ENCODE measurements at places on chromosomes 7 and 10.
A peak's percentile ranks its signal among the peaks of the same experiment; 100 is the strongest.

- no peak for DNase-seq
These were observed 34.8 kb downstream of the JMJD1C start for GRCh38 chr10:63430999-63431356.

DNA sequence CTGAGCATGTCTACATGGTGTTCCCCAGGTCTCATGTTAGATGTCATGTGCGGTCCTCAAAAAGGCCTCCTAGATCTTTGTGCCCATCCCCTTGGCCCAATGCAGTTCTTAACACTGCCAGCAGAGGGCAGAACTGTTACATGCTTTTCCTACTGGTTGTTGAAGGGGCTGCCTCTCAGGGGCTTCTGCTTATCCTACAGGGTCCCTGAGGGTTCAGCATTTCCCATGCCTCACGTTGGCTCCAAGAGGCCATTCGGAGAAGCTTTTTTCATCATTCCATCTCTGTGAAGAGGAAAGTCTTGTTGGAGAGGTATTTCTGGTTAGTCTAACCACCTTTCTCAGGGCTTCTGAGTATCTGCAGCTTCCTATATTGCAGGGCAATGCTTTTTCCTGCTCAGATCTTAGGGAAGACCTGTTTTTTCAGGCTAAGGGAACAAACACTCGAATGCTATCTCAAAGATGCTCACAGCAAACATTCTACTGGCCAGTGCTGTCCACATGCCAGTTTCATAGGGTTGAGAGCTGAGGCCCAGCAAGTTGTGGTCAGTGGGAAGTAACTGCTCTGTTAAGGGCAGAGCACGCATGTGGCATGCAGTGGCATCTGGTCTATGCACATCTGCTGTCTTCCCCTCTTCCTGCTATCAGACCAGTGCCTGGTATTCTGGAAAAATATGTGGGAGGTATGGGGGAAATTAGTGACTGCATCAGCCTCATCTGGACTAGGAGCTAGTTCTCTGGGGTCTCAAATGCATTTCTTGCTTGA, 31.5 kb downstream of the MBL2 start:
- peak; percentile 83 for DNase-seq

DNA sequence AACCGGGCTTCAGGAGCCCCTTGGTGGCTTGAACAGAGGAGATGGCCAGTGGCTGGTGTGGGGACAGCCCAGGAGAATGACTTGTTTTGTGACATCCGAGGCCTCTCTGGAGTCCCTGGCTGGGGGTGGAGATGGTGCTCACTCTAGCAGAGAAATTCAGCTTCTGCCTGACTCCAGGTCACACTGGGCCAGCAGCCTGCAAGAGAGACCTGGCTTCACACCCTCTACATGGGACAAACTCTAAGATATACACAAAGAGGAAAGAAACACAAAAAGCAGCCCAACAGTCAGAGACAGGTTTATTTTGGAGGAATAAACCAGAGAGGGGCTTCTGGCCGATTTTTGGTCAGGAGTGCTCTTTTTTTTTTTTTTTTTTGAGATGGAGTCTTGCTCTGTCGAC, 132.8 kb downstream of the ELFN1 start:
- no peak for DNase-seq

GRCh38 chr10:80201608-80202141, 3.7 kb downstream of the ANXA11 start:
- DNase-seq = no peak

GRCh38 chr7:14606101-14606500, 296.4 kb downstream of the DGKB start:
- no peak for DNase-seq

- DNase-seq = no peak
These were observed at the start of gene PILRA for GRCh38 chr7:100373261-100373831. Gene PILRA, plus strand, starts transcription at chr7:100373487. Its CDS starts 170 bp downstream, at chr7:100373657.

- DNase-seq = no peak
These were observed 27.4 kb upstream of the EGR2 start for GRCh38 chr10:62843600-62843999.

DNA sequence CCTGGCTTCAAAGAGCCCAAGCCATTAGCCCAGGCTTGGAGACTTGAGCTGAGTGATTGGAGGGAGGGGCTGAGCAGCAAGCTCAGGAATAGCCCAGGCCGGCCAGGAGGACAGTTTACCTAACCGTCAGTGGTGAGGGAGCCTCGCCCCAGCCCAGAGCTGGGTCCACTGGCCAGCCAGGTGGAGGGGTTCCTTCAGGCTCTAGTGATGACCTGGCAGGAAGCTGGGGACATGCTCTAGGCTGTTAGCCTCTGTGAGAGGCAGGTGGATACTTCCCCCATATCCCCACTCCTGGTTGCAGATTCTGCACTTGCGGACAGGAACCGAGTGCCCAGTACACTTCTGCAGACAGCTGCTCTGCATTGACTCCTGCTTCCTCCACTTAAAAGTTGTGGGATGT, 61.2 kb upstream of the ANTXRL start:
- DNase-seq = no peak

DNA sequence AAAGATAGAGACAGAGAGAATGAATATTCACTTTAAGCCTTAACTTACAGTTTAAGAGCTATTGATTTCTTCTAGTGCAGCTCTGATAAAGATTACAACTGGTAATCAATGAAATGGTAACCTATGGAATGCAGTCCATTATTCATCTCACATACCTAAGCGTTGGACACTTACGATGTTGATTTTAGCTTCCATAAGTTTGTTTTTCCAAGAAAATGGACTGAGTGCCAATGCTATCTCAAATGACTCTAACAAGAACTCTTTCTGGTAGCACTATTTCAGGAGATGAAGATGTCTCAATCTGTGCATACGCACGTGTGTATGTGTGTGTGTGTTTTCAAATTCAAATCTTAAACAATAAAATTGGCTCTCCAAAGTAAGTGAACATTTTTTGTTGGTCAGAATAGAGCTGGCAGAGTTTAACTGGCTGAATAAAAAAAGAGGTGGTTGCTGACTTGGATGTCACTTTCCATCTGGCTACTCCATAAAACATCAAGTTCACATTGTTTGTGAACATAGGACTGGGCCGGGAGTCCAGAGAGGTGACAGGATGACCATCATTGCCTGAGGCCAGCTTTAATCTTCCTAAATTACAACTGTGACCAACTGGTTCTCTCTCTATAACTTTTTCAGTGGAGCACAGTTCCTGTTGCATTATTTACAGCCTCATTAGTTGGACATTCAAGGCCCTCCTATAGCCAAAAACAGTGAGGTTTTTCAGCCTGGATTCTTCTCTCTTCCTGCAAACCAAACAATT, 106.9 kb upstream of the CSTF2T start:
- DNase-seq = no peak

DNA sequence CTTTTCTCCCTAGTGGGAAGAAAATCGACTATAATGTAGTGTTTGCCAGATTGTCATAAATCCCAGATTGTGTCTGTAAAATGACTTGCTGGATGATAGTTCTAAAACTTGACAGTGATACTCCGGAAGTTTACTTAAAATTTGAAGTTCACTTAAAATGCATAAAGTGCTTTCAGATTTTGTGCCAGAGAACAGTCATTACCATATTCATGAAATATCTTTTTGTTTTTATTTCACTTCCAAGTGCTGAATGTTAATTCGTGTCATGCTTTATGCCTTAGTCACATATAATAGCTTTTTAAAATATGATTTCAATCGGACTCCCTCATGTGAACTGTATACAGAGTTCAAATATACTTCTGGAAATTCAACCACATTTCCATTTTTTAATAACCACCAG, 30.4 kb downstream of the PRPF18 start:
- no peak for DNase-seq

DNA sequence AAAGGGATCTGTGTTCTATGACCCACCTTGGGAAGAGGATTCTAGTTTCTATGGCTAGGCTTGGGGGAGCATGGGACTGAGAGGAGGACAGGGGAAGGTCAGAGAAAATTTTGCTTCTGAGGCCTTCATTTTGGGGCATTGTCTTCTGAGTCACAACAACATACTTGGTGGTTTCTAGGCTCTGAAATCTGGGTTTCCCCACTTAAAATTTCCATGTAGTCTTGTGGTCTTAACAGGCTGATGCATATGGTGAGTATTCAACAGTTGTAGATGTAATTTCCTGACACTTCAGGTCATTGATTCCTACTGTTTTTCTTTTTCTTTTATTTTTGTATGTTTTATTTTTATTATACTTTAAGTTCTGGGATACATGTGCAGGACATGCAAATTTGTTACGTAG, 88.5 kb downstream of the ANKRD7 start:
- no peak for DNase-seq

- DNase-seq = no peak
These were observed 11.5 kb upstream of the YAE1 start for GRCh38 chr7:39554583-39555165.

- no peak for DNase-seq
These were observed 101.1 kb downstream of the BTAF1 start for GRCh38 chr10:92024700-92025099.

- DNase-seq = no peak
These were observed 464.7 kb upstream of the IGFBP3 start for GRCh38 chr7:46385662-46386309.

GRCh38 chr10:71952745-71953144, 11.4 kb upstream of the CHST3 start:
- no peak for DNase-seq

DNA sequence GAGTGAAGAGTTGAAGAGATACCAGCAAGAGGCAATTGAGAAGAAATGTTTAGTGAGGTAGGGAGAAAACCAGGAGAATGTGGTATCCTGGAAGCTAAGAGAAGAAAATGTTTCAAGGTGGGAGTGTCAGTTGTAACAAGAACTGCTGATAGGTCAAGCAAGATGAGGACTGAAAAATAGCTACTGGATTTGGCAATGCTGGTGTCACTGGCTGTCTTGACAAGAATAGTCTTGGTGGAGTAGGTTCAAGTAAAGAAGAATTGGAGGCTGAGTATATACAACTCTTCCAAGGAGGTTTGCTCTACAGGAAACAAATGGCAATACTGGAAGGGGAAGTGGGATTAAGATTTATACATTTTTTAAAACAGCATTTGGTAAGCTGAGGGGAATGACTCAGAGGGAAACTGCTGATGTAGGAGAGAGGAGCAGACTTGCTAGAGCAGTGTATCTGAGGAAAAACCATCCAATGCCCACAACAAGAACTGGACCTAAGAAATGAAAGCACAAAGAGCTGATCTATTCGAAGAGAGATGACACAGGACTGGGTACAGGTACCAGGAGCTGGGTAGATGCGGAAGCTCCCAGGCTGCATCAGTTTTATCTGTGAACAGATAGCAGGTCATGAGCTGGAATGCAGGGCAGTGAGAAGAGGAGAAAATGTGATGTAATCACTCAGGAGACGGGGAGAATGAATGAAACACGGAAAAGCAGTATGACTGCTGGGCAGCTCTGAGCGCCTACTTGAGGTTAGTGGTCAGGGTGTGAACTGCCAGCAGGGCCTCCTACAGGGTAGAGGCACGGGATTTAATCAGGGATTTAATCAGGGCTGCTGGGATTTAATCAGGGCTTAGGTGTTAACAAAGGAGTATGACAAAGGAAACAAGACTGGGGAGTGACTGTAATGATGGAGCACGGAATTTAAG, 34.5 kb downstream of the FAM25A start:
- DNase-seq = no peak

GRCh38 chr7:46932676-46933424, 649.1 kb downstream of the TNS3 start:
- no peak for DNase-seq

DNA sequence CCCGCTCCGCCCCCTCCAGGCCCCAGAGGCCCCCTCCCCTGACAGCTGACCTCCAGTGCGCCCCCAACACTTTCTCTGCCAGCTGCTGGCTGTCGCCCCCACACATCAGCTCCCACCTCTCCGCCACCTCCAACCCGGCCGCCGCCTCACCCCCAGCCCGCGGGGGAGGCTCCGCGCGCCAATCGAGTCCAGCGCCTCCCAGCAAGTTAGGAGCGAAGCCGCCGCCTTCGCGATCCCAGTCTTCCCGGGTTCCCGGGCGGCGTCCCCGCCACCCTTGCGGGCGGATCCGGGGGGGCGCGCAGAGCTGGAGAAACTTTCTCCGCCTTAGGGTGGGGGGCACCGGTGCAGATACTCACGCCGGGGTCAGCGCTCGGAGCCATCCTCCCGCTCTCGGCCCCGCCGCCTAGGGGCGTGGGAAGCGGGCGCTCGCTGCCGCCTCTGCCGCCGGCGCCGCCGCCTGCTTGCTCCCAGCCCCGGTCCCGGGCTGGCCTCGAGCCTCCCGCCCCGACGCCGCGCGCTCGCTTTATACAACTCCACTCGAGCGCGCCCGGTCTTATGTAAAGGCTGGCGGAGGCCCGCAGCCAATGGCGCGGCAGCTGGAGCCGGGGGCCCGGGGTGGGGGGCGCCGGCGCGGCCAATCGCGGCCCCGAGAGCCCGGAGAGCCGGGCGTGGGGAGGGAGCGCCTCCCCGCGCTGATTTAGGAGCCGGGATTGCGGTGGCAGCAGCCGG, at the start of gene CRTAC1:
Gene CRTAC1 (minus strand): TSS at position 529 of the 729 bp plus-strand sequence. CDS start 149 bp downstream, at position 380.
- DNase-seq = peak; percentile 70

GRCh38 chr7:142637240-142637639, 112.0 kb upstream of the PRSS1 start:
- no peak for DNase-seq

- DNase-seq = no peak
These were observed 17.7 kb downstream of the AGAP3 start for GRCh38 chr7:151103973-151104372.

- no peak for DNase-seq
These were observed 429.3 kb downstream of the CALN1 start for GRCh38 chr7:71982851-71983250.

DNA sequence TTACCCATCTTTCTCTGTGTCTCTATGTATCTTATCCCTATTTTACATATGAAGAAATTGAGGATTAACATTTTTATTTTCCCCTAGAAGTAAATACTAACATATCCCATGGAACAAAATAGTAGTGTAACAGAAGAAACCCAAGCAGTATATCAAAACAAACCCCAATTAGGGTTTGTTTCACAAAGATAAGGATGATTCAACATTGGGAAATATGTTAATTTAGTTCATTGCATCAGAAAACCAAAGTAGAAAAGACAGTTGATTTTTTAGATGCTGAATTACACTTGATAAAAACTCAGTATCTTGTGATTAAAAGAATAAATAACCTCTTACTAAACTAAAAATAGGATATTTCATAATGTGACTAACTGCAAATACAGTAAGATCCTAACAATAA, 87.8 kb downstream of the GLCCI1 start:
- DNase-seq = no peak

GRCh38 chr7:20779041-20779440, 7.6 kb downstream of the SP8 start:
- no peak for DNase-seq

GRCh38 chr7:92916770-92917224, 80.4 kb upstream of the CDK6 start:
- no peak for DNase-seq

GRCh38 chr10:3740157-3740871, 44.7 kb downstream of the KLF6 start:
- no peak for DNase-seq
